ENCODE measurements at places on chromosomes 6 and 20.

DNA sequence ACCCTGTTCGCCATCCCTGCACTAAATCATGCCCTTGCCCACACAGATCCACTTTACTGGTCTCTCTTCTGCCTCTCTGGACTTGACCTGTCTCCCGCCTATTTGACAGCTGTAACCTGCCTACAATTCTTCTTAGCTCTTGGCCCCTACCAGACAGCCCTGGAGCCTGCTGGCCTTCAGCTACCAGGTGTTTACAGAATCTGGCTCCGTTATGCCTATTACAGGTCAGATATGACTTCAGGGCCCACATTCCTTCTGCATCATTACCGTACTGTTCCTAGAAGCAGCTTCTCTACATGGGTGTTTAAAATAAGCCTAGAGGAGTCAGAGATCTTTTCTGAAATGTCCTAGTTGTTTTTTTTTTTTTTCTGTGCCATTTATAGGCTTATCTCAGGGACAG lies 45.4 kb upstream of the CCN6 start:
- no peak for DNase-seq

DNA sequence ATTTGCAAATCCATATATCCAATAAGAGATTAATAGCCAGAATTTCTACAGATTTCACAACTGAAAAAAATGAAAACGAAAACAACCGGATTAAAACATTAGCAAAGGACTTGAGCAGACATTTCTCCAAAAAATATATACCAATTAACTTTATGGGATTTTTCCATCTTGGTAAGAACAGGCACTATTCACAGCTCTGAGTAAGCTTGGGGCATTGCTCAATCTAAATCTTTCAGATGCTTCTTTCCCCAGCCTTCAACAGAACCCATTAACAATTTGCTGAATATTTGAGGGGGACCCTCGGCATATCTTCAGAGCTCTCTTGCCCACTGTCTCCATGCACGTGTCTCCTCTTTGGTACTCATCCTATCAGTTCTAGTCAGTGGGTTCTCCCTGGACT lies 111.7 kb upstream of the CD93 start:
- no peak for DNase-seq

GRCh38 chr20:17533396-17533795 lies 2.2 kb upstream of the BFSP1 start:
- no peak for DNase-seq

- DNase-seq: no peak
Measured at GRCh38 chr6:150684714-150685459, 85.2 kb downstream of the PLEKHG1 start.

- DNase-seq: no peak
Measured at GRCh38 chr6:143740213-143740612, 62.4 kb downstream of the PHACTR2 start.

GRCh38 chr20:44324343-44324742 lies 12.5 kb upstream of the R3HDML start:
- no peak for DNase-seq

DNA sequence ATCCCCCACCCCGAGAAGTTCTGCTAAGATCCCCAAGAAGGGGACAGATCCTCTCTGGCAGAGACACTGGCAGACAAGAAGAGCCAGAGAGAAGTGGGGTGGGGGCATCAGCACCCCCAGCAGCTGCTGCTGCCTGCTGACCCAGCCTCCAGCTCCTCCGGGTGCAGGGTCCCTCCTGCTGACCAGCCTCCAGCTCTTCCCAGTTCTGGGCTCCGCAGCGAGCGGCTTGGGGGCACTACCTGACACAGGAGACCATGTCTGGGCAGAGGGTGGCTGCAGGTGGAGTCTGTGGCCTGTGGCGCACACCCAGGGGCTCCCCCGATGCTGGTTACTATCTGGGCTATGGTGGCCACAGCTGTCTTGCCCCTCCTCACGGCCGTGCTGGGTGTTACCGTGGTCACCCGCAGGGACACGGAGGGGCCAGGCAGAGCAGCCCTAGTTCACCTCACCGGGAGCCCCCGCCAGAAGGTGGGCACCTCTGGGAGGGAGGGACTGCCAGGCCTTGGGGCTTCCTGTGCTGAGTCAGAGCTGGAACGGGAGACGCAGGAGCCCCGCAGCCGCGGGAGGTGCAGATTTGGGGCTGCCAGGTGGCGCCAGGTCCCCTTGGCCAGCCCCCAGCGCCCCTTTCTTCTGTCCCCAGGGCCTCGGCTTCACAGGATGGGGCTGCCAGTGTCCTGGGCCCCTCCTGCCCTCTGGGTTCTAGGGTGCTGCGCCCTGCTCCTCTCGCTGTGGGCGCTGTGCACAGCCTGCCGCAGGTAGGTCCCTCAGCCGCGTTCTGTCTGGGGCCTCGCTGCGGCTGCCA lies 630 bp downstream of the LIME1 start:
- DNase-seq: peak; percentile 52

DNA sequence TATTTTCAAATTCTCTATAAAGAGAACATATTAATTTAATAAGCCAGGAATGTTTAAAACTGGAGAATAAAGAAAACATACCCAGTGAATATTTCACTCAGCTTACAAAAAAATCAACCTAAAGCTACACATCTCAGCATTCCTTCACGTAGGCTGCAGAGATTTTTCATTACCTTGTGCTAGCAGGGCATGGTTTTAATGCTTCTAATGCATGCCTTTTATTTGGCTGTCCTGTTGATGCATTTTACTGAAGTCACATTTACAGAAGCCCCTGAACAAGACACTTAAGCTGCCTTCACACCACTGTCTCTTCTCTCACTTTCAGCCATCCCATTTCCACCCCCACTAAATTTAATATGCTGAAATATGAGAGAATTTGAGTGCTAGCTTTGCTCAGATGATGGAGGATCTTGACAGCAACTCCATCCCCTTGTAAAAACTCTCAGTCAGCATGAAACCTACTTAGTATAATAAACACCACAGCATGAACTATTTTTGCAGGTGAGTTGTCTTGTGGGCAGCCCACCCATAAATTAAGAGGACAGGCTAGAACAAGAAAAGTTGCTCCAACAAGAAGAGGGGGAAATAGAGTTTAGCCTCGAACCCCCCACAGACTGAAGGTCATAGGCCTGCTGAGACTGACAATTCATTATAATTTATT lies 159.4 kb downstream of the SIM1 start:
- DNase-seq: no peak

DNA sequence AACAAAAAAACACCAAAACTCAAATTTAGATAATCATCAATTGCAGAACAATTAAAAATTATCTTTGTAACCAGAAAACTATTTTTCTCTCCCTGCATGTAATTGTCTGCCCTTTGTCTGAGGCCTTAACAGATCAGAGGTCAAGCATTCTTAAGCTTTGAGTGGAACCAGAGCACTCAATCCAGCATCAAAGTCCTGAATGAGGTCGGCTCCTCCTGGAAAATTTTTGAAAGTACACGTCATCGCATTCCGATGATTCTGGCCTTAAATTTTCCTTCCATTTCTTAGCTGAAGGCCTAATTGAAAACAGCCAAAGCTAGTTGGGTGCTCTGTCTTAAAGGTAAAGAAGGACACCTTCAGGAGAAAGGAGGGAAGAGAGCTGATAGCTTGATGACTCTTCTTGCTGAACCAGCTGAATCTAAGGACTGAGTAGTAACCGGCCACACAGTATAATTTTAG lies 510.2 kb upstream of the SULF2 start:
- DNase-seq: no peak

- no peak for DNase-seq
Measured at GRCh38 chr6:168277274-168277669, 42.3 kb downstream of the DACT2 start.

GRCh38 chr6:118896339-118897136 lies 2.6 kb downstream of the ASF1A start:
- no peak for DNase-seq

- no peak for DNase-seq
Measured at GRCh38 chr20:24018796-24019195, 30.2 kb upstream of the GGTLC1 start.

GRCh38 chr6:97462031-97462430 lies 179.0 kb upstream of the MMS22L start:
- no peak for DNase-seq

All from activated CD4-positive, alpha-beta T cell treated with anti-CD3 and anti-CD28 coated beads for 4 hours (primary cell).